PC-3 (cell line): ENCODE measurements at places on chromosomes 7 and 10. TPM values are rescaled to one million over a fixed set of nuclear protein-coding genes. Genes with fewer than 3 reads are reported as not detected.

AIMP2 gene
- total RNA-seq = 62.3 and 68.4 TPM in 2 replicates

DNA sequence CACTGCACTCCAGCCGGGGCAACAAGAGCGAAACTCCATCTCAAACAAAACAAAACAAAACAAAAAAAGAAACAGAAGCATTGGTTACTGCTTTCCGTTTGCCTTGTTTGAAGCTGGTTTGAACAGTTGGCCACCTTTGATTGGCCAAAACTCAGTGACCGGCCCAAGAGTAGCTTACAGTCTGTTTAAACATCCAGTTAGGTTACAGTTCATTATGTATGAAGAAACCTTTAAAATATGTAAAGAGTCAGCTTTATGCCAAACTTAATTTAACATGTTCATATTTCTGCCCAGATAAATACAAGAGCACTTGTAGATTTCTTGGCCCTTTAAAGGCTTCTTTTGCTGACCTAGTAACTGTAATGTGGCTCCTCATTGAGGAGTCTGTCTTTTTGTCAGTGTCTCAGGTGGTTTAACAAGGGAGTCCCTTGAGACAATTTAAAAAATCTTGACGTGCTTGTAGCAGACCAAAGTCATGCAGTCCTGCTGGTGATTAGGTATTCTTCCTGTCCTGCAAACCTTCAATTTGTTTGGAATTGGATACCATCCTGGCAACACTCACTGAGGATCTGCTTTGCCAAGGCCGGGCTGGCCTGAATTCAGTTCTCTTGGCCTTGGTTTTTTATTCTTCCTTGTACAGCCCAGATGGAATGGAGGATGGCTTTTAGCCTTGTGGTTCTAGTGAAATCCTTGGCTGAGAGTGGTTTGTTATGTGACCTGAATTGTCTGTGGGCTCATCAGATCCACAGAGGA lies 128.9 kb downstream of the PLXDC2 start:
- no peak for DNase-seq

- no peak for DNase-seq
Measured at GRCh38 chr10:36591436-36591835, 534.0 kb upstream of the ANKRD30A start.

DNA sequence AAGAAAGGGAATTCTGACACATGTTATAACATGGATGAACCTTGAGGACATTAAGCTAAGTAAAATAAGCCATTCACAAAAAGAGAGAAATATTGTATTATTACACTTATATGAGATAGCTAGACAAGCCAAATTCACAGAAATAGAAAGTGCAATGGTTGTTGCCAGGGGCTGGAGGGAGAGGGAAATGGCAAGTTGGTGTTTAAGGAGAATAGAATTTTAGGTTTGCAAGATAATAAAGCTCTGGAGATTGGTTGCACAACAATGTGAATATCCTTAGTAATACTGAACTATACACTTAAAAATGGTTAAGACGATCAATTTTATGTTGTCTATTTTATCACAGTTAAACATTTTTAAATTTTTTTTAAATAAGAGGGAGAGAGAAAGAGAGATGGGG lies 25.0 kb upstream of the ADD3 start:
- no peak for DNase-seq
